NCI-H1930 (cell line): ENCODE measurements at places on chromosomes 7 and 10.

DNA sequence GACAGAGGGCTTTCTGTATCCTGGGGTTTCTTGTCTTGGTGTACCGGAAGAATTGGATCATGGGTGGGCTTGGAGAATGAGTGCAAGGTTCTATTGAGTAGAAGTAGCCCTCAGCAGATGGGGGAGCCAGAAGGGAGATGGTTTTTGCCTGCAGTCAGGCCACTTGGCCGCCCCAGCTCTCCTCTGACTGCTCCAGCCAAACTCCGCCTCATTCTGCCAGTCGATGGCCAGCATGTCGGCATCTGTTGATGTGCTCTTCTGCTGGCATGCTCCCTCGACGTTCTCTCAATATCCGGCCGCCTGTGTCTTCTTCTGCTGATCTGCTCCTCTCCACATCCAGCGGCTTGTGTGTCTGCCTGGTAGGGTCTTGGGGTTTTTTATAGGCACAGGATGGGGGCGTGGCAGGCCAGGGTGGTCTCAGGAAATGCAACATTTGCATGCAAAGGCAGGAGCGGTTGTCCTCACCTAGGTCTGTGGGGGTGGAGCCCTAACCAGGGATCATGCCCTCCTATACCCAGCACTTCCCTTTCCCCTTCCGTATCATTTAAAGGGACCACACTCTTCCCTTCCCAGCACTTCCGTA is 40.2 kb upstream of the TNS3 start:
- no peak for DNase-seq

- no peak for DNase-seq
Observed at GRCh38 chr10:7287377-7287776, 123.5 kb downstream of the SFMBT2 start.

GRCh38 chr10:3873728-3874461 is 88.9 kb upstream of the KLF6 start:
- no peak for DNase-seq

- no peak for DNase-seq
Observed at GRCh38 chr10:1406967-1407945, 330.1 kb downstream of the ADARB2 start.

DNA sequence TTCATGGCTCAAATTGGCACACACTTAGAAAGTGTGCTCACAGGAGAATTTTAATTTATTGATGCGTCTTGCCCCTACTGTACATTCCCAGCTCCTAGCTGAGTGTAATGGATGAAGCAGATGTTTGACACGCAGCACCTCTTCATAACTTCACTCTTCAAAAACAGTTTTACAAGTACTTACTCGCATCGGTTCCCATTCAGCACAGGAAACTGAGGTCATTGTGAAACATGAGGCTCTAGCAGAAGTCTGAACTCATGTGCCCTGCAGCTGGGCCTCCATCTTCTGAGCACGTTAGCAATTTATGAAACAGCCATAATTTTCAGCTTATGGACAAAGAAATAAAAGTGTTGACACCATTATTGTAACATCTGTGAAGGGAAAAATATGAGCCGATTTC is 558.9 kb upstream of the MGMT start:
- no peak for DNase-seq

GRCh38 chr10:114179747-114180146 is 594 bp downstream of the TDRD1 start:
- no peak for DNase-seq

DNA sequence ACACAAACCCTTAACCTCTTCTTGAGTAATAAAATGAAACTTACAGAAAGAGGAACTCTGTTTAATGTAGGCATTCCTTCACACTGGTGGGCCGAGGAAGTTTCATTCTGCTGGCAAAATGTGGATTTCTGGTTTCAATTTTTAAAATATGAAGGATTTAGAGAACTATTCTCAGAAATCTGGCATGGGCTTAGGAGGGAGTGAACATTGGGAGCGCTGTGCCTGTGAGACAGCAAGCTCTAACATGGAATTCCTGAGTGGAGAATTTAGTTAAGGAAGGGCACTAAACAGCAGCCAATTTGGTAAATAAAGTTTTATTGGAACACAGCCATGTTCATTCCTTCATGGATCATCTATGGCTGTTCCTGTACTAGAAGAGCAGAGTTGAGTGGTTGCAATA is 751.8 kb upstream of the IGFBP3 start:
- DNase-seq = no peak

- no peak for DNase-seq
Observed at GRCh38 chr7:115406219-115406618, 484.3 kb downstream of the MDFIC start.

DNA sequence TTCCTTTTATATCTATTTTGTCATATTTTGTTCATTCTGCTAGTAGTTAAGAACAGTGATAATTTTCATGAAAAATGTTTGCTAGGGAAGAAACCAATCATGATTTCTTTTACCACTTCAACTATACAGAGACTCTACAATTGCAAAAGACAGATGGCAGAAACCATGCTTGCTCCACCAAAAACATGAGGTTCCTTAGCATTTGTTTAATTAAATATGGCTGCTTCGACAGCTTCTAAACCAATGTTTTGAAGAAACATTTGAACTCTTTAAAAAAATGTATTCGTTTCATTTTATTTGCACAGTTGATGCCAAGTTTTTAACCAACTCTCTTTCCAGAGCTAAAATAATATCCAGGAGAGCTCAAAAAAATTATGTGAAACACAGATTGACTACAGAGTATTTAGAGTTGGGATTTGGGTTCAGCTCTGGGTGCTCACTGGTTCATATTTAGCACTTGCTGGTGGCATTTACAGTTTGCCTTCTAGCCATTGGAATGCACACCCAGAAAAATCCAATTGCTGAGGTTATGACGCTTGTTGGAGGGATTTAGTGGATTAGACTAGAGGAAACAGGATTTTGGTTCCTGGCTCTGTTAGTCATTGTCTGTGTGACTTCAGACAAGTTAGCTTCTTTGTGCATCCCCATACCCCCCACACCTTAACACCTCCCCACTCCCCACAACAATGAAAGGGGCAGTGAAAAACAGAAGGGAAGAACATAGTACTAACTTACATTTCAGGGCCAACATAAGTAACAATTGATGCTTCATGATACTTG is 35.8 kb upstream of the SDHAF3 start:
- no peak for DNase-seq

DNA sequence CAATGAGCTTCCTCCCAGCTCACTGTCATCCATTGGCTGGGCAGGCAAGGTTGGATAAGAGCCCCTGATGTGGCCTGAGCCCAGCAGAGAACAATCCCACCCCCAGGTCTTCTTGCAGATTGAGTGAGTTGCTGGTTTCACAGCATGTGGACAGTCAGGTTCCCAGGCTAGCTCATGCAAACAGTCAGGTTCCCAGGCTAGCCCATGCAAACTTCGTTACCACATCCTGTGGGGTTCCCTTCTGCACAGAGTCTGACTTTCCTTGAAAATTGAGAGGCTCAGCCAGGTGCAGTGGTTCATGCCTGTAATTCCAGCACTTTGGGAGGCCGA is 67.1 kb downstream of the TMEM130 start:
- DNase-seq = no peak

GRCh38 chr10:23980094-23980493 is 228.8 kb upstream of the KIAA1217 start:
- no peak for DNase-seq

DNA sequence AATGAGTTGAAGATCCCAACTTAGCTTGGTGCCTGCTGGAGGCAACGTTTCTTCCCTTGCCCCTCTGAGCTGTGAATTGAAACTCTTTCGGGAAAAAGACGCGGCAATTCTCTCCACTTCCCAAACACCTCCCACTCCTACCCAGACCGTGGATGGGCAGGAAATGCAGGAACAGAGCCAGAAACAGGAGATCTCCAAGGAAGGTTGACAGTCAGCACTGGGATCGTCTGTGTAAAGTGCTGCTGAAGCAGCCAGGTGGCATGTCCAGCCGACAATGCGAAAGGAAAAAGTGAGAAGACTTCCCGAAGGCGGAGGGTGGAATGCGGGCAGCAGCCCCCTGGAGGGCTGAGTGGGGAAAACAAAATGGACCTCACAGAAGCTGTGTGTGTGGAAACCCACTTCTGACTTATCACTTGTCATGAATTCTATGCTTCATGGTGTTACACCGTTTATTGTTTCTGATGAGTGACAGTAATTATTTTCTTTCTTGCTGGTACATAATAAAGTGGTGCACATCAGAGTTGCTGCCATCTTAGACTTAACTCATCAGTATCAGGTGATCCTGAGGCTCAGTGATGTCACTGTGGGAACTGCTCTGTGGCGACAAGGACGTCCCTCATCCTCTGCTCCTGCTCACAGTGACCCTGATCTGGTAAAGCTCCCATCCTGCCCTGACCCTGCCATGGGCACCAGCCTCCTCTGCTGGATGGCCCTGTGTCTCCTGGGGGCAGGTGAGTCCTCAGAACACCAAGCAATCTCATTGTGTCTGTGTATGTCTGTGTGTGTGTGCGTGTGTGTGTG is 220.5 kb upstream of the PRSS1 start:
- no peak for DNase-seq

GRCh38 chr10:45404087-45404769 is 30.2 kb downstream of the ALOX5 start:
- DNase-seq = no peak

- no peak for DNase-seq
Observed at GRCh38 chr10:122230222-122230621, 40.9 kb upstream of the BTBD16 start.

GRCh38 chr10:126205486-126206205 is 182.6 kb downstream of the ADAM12 start:
- no peak for DNase-seq

DNA sequence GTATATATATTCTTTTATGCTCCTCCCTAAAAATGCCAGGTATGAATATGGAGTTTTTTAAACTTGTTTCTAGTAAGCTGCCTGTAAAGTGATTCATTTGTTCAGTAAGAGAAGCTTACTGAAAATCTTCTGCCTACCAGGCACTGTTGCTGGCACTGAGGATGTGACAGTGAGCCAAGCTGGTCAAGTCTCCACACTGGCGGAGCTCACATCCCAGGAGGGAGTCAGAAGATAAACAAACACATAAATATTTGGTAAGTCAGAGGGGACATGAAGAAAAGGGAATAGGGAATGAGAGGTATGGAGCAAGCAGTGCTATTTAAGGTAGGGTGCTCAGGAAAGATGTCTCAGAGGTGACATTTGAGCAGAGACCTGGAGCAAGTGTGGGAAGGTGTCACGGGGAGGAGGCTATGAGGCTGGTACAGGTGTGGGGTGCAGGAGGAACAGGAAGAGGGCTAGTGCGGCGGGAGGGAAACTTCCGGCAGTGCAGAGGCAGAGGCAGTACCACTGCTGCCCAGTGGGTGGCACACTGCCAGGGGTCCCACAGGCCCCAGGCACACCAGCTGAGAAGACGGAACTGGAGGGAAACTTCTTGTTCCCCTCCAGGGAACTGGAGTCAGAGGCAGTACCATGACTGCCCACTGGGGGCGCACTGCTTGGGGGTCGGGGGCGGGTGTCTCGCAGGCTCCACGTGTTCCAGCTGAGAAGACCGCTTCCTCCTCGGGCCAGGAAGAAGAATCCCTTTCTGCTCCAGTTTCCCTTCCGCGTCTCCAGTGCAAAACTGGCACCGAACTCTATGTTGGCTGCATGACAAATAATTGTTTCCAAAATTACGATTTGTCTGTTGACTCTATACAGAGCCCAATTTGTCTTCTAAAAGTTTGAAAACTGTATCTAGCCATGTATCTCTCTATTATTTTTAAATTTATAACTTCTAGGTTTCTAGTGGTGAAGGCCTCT is 161.0 kb downstream of the TEX36 start:
- no peak for DNase-seq

DNA sequence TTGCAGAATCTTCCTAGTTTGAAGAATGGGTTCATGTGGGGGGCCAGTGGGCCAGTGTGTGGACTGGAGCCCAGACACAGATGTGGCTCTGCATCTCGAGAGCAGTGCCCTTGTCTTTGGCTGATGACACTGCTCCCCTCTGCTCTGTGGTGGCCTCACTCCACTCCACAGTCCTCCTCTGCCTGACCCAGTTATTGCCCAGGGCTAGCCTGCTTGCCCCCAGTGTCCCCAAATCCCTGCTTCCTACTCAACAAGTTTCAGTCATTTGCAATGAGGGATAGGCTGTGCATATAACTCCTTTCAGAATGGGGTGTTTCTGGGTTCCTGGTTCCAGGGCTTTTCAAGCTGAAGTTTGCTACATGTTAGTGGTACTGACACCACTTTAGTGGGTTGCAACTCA is 177.5 kb downstream of the SNX10 start:
- DNase-seq = no peak

- DNase-seq = no peak
Observed at GRCh38 chr10:93300288-93300917, 181.7 kb downstream of the MYOF start.

GRCh38 chr7:125643302-125643701 is 713.7 kb upstream of the POT1 start:
- DNase-seq = no peak

DNA sequence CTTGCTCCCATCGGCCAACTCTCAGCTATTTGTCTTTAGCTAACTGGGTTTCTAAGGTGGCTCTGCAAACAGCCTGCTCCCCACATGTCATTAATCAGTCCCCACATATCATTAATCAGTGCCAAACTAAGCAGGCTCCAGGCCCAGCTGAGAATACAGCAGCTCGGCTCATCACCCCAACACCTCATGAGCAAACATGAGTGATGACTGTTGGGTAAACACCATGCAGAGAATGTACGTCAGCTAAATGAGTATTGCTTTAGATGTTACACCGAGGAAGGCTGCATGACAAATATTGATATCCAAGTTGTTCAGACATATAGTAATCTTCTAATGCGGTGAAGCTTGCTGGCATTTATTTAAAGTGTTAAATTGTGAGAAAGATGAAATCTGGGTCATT is 187.5 kb upstream of the AOAH start:
- DNase-seq = peak; percentile 22

DNA sequence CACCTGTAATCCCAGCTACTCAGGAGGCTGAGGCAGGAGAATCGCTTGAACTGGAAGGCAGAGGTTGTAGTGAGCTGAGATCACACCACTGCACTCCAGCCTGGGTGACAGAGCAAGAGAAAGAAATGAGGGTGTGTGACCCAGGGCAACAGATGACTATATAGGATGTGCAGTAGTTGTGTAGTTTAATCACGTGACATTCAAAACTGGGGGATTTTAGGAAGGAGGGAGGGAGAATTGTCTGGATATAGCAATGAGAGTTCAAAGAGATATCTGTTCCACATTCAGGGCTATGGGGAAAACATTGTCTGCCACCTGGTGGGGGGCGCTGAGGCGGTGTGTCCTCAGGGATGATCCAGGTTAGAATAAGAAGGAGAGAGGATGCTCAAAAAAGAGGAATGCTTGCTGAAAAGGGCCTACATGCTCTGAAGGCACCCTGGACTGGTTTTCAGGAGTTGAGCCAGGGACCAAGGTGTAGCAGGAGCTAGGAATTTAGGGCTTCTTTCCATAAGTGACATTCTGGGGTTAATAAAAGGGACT is 7.8 kb upstream of the ZYX start:
- no peak for DNase-seq
